Effector memory CD4-positive, alpha-beta T cell (primary cell): ENCODE measurements at places on chromosomes 3 and 15.

- DNase-seq, result no peak
These were observed 16.4 kb upstream of the ZNF609 start for GRCh38 chr15:64443747-64444621.

- DNase-seq, result peak; percentile 41
These were observed 19.6 kb downstream of the VGLL4 start for GRCh38 chr3:11624161-11624560.

DNA sequence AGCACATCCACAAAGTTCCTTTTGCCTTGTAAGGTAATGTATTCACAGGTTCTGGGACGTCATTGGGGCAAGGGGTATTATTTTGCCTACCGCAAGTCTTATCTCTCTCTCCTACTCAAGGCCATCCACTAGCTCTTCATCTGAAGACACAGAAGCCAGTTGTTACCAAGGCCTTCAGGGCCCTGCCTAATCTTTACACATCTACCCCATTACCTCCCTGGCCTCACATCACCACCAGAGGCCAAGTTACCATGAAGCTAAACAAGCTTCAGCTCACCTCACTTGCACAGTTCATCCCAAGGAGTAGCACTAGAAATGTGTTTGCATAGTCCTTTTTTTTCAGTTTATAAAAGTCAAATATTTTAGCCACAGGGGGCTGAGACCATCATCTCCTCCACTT lies 34.1 kb downstream of the ATP8B4 start:
- DNase-seq, result no peak

- no peak for DNase-seq
These were observed 27.2 kb downstream of the MRPL46 start for GRCh38 chr15:88440021-88440420.

DNA sequence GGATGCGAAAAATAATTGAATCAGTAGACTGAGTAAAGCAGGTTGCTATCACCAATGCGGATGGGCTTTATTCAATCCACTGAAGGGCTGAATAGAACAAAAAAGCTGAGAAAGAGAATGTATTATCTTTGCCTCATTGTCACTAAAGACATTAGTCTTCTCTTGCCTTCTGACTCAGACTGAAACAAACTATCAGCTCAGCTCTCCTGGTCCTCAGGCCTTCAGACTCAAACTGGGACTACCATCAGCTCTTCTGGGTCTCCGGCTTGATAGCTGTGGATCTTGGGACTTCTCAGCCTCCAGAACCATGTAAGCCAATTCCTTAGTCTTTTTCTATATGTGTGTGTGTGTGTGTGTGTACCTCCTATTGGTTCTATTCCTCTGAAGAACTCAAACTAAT lies 12.6 kb downstream of the IFT57 start:
- no peak for DNase-seq

DNA sequence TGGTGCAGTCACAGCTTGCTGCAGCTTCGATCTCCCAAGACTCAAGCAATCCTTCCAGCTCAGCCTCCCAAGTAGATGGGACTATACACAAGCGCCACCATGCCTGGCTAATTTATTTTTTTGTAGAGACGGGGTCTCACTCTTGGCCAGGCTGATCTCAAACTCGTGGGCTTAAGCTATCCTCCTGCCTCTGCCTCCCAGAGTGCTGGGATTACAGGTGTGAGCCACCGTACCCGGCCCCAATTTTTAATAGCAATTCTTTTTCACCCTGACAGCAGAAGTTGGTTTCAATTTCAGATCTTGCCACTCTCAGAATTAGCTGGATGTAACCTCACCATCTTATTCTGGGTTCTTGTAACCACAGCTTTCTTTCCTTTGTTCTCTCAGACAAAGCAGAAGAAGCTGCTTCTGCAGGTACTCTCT lies 64.8 kb downstream of the TRIM71 start:
- no peak for DNase-seq

DNA sequence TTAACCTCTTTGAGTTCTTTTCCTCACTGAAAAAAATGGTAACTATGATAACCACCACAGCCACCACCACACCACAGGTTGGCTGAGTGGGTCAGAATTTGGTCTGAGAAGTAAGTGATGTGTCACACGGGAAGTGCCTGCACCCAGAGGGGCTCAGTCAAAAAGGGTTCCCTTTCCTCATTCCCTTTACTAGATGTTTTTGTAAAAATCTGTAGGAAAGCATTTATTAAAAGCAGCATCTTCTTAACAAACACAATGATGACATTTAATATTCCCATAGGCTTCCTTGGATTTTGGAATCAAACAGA lies 23.2 kb downstream of the CFAP92 start:
- DNase-seq, result no peak

DNA sequence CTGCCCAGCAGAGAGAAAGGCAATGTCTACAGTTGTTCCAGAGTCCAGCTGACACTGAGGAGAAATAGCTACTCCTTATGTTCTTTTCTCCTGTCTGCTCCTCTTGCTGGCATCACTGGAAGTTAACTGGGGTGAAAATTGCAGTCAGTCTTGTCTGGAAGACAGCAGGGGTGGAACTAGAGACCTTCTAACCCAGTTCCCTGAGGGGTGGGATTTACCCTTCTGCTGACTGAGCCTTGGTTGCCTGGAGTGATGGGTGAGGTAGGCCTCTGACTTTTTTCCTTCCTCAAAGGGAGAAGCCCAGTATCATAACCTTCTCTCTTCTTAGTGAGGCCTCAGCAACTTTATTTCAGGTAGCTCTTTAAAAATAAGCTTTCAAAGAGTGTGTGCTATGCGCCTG lies 16.2 kb downstream of the ZNF609 start:
- DNase-seq, result no peak

- peak; percentile 2 for DNase-seq
These were observed 694 bp upstream of the EEFSEC start for GRCh38 chr3:128152419-128153155.

GRCh38 chr3:97712919-97713318 lies 51.6 kb upstream of the ARL6 start:
- DNase-seq, result no peak

DNA sequence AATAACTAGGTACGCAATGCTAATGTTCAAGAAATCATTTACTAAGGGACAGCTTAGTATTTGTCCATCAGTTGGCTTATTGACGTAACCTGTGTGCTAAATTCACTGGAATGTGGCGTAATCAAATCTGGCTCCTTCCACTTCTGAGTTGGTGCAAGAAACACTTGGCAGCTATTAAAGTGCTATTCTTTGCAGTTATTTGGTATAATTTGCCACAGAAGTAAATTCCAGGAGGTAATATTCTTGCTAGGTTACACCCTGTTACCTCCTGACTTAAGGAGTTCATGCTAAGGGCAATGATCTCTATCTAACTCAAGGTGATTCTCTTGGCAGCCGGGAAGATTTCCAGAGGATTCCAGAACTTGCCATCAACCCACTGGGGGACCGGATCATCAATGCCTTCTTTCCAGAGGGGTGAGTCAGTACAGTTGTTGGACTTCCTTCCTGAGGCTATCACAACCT lies 25.5 kb downstream of the CHP1 start:
- DNase-seq, result no peak

GRCh38 chr3:177842743-177843734 lies 645.8 kb upstream of the TBL1XR1 start:
- no peak for DNase-seq

DNA sequence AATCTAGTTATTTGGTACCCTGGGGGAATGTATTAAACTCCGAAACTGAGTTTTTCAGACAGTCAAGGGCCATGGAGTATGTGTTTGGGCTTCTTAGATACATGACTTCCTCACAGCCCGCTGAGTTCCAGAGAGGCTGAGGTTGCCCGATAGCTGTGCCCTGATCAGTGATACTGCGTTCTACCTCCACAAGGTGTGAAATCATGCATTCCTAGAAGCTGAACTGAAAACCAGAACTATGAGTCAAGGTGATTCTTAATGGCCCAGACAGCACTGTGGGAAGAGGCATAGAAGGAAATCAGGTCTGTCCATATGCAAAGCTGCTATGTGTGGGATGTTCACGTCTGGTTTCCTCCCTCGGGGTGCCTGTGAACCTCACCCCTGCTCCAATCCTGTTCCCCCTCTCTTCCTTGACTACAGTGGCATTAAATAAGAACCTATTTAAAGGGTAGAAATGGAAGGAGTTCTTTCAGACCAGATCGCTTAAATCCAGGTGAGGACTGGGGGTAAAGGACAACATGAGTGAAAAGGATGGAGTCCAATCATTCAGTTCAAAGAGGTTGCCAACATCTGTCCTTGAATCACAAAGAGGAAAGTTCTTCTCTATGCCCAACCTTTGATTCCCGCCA lies 74.3 kb downstream of the MYO1E start:
- DNase-seq, result no peak

DNA sequence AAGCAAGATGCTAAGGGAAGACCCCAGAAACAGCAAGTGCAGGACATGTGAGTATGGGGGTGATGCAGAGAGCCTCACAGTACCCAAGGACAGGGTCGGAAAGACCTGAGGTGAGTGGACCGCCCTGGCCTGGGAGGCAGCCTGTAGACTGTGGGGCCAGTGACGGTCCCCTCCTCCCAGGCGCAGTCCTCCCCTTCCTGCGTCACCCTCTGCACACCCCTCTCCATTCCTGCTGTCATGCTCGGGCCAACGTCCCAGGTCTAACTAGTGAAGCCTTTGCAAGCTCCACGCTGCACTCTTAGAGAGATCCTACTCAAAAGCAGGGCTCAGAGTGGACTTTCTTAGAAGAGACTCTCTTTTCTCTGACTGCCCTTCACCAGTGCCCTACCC lies 41.6 kb downstream of the TM2D3 start:
- DNase-seq, result no peak

- no peak for DNase-seq
These were observed 153.4 kb upstream of the TSPAN3 start for GRCh38 chr15:77224352-77224751.

DNA sequence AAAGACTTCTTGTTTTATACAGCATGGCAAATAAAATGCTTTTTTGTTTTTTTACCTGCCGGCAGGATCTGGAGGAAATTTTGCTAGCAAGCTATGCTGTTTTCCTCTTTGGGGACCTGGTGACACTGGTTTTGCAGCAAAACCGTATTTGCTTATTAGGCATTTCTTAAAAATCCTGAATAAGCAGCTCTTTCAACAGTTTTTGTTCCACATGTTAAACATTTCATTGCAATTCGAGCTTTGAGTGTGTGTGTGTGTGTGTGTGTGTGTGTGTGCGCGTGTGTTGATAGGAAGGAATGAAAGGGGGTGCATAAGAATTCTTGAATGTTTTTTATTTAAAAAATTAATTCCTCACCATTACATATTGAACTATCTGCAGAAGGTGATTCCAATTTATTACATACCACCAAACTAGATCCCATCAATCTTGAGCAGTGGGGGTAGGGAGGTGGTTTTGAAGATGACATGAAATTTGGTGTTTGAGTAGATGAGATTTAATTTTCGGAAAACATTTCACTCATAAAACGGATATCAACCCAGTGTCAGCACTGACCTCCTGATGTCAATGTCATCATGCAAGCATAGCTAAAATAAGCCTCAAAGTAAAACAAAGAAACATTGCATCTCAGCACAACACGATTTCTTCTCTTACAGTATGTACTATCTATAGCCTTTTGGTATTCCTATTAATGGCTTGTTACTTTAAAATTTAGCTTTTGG lies 17.3 kb downstream of the ZBTB38 start:
- no peak for DNase-seq

GRCh38 chr3:155292133-155292532 lies 1.4 kb downstream of the STRIT1 start:
- no peak for DNase-seq

- DNase-seq, result no peak
These were observed 137.0 kb downstream of the CHDH start for GRCh38 chr3:53709256-53709655.

- DNase-seq, result no peak
These were observed 15.6 kb upstream of the CYFIP1 start for GRCh38 chr15:22995795-22996194.

GRCh38 chr3:196486263-196486662 lies 17.3 kb downstream of the RNF168 start:
- DNase-seq, result no peak

- no peak for DNase-seq
These were observed 195.6 kb downstream of the RPLP1 start for GRCh38 chr15:69648212-69648611.

DNA sequence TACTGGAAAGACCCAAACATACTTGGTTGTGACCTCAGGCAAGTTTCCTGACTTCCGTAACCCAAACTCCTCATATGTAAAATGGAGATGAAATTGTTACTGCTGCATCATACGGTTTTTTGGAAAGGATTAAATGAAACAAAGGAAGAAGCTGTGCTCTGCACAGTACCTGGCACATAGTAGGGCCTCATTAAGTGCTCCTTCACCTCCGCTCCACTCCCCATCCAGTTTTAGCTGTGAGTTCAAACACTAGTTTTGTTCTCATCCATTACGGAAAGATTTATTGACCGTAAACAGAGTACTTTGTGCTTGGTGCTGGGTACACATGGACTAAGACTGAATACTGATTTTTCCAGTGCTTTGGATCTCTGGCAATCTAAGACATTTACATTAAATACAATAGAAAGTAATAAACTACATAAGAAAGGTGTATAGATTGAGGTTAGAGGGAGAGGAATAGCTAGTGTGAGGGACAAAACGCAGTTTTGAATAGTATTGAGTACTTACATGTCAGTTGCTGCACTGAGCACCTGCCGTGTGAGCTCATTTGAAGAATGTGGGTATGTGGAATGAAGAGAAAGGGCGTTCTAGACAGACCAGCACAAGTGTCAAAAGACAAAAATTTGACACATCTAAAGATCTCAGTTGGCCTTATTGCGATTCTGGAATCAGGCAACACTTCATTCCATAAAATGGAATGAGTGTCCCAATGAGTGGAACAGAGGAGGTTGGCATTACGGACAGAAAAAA lies 594 bp upstream of the ICE2 start:
- DNase-seq, result no peak

GRCh38 chr15:62896380-62896866 lies 146.1 kb upstream of the TPM1 start:
- no peak for DNase-seq

- DNase-seq, result no peak
These were observed 102.4 kb upstream of the LRIG1 start for GRCh38 chr3:66603151-66603611.

DNA sequence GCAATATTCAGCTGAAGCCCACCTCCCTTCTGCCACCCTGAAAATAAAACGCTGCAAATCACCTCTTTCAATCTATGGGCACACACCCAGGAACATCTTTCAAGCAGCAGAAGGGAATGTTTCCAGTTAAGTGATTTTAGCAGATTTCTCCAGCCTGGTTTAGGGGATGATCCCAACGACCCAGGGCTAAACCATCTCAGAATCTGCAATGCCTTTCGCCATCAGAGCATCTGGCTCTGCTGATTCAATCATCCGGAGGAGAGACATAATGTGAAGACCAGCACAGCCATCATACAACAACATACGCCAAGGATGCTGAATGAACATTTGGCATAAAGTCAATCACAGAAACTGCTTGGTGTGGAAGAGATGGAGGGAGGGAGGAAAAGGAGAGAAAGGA lies 15.5 kb upstream of the LRRN1 start:
- DNase-seq, result no peak

GRCh38 chr3:42667096-42667522 lies 13.6 kb downstream of the ZBTB47 start:
- no peak for DNase-seq

GRCh38 chr15:99344639-99345038 lies 93.4 kb downstream of the LRRC28 start:
- no peak for DNase-seq

DNA sequence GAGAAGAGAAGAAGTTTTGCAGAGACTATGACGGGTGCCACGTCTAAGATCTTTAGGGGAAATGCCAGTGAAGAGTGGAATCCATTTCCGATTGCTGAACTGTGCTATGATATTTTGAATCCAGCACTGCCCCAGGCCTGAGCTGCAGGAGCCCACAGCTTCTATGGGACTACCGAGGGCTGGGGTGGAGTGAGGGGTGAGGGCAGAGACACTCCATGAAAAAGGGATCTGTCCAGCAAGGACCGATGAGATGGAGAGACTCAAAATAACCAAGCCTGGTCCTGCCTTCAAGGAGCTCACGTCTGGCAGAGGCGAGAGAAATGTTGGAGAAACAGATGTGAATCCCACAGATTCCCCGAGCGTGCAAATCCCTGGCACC lies 79.8 kb upstream of the MEF2A start:
- no peak for DNase-seq
